Activated naive CD4-positive, alpha-beta T cell treated with anti-CD3 and anti-CD28 coated beads for 36 hours (primary cell): ENCODE measurements at places on chromosomes 2 and 18. TPM values are rescaled to one million over a fixed set of nuclear protein-coding genes. Genes with fewer than 3 reads are reported as not detected.

DNA sequence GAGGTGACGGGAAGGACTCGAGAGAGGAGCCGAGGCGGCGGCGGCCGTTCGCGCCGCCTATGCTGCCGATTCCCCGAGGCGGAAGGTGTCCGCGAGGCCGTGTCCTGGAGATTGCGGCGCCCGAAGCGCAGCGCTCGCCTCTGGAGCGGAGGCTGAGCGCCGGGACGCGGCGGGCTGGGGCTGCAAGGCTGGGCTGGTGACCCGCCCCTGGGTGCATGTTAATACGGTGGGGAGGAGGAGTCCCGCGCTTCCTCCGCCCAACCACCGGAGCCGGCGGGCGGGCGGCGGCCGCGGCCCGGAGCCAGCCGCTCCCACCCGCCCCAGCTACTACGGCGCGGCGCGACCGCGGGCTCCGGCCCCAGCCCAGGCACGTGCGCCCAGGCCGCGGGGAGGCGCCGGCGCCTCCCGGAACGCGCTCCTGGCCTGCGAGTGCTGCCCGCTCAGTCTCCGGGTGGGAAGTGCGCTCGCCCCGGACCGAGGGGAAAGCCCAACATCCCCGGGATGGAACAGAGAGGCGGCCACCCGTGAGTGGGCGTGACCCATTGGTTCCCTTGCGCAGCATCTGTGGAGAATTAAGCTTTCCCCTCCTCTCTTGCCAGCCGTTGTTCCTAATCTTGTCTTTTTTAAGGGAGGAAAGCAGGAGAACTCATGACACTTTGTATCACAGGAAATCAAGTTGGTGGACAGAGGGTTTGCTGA, at the start of gene DLGAP1:
DLGAP1 (minus strand) TSS at position 195 of the 699 bp plus-strand sequence.
- no peak for DNase-seq

- no peak for DNase-seq
Observed at GRCh38 chr2:990970-991369, 40.3 kb downstream of the SNTG2 start.

The TRPM8 gene
- total RNA-seq: not detected

- peak; percentile 6 for DNase-seq
Observed at GRCh38 chr2:108184419-108184818, 55.3 kb upstream of the SULT1C3 start.

The CCDC141 gene
- total RNA-seq: 2.6 TPM

DNA sequence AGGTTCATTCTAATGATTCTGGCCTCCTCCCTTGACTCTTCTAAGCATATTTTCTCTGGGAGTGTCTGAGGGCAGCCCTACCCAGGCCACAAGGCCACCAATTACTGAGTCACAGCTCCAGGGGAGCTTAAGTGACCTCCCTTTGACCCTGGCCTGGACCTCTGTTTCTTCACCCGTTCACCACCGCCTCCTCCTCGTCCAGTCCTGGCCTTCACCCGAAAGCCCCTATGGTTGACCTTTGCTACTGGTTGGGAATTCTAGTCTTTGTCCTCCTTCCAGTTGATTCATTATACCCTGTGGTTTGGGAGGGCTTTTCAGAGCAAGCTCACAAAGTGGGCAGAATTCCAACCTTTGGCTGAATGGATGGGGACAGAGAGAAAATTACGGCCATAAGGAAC, 72.6 kb downstream of the NRP2 start:
- DNase-seq: no peak

The DSG4 gene
- total RNA-seq: not detected

DNA sequence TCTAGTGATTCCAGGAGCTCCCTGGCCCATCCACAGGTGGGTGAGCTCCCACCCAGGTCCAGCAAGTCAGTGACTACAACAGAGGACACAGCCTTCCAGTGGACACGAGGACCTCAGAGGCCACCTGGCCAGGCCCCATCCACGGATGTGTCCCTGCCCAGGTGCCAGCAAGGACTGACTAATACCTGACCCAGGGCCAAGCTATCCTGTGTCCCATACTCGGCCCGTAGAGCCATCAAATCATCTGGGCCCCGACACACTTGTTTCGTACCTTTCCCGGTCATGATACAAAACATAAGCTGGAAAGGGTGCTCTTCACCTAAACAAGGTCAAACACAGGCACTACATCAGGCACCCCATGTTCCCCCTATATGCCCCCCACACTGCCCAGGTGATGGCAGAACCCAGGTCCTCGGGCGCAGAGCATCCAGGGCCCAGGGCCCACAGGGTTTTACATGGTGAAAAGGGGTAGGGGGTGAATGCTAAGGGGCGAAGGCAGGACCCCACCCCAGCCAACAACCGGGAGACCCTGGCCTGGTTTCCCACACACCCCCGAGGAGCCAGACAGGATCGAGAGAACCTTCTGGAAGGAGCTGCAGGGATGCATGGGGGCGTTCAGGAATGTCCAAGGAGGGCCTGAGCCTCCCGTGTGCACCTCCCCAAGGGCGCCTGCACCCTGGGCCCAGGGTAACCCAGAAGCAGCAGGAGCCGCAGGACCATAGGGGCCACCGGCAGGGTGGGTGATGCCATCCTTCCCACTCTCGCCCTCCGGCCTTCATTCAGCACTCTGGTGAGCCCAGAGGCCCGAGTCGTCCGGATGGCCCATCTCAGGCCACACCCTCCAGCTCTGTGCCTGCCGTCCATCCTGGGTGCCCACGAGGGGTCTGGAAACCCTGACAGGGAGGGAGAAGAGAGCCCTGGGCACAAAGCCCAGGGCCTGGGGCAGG, 94.3 kb downstream of the HDAC4 start:
- DNase-seq: no peak

GRCh38 chr2:190947711-190948251, 66.2 kb downstream of the STAT1 start:
- DNase-seq: peak; percentile 42

GRCh38 chr2:16559278-16560067, 106.2 kb downstream of the CYRIA start:
- no peak for DNase-seq

GRCh38 chr2:127225186-127225960, 5.3 kb upstream of the CYP27C1 start:
- no peak for DNase-seq

DNA sequence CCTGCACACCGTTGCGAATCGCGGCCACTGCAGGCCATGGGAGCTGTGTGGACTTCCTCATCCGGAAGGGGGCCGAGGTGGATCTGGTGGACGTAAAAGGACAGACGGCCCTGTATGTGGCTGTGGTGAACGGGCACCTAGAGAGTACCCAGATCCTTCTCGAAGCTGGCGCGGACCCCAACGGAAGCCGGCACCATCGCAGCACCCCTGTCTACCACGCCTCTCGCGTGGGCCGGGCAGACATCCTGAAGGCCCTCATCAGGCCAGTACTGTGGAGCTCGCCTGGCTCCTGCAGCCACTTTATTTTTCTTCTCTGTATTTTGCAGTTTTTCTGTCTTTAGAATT, 9.0 kb downstream of the ASB1 start:
- no peak for DNase-seq

The ERMN gene
- total RNA-seq: 1.0 TPM

DNA sequence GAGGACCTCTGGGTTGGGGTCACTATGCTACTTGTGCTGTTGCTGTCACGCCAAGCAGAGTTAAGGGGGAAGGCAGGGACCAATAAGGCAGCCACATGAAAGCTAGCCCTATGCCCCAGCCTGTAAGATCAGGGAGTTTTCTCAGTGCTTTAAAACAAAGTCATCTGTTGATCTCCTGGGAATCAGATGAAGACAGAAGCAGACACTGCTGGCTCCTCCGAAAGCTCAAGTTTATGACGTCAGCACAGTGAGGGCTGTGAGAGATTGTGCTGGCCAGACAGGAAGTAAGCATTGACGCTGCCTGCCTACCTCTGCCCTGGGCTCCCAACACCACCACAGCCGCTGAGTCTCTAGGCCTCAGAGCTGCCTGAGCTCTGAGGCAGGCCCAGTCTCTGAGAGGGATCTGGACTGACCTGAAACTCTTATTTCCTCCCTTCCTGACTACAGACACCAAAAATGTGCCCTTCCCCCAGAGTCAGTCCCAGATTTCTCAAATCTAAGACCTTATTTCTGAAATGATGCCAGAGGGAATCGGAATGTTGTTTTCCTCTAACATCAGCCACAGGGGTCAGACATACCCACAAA, 118.1 kb upstream of the EPAS1 start:
- DNase-seq: peak; percentile 76

- no peak for DNase-seq
Observed at GRCh38 chr2:142415461-142415860, 284.6 kb upstream of the LRP1B start.

The GLI2 gene
- total RNA-seq: not detected

DNA sequence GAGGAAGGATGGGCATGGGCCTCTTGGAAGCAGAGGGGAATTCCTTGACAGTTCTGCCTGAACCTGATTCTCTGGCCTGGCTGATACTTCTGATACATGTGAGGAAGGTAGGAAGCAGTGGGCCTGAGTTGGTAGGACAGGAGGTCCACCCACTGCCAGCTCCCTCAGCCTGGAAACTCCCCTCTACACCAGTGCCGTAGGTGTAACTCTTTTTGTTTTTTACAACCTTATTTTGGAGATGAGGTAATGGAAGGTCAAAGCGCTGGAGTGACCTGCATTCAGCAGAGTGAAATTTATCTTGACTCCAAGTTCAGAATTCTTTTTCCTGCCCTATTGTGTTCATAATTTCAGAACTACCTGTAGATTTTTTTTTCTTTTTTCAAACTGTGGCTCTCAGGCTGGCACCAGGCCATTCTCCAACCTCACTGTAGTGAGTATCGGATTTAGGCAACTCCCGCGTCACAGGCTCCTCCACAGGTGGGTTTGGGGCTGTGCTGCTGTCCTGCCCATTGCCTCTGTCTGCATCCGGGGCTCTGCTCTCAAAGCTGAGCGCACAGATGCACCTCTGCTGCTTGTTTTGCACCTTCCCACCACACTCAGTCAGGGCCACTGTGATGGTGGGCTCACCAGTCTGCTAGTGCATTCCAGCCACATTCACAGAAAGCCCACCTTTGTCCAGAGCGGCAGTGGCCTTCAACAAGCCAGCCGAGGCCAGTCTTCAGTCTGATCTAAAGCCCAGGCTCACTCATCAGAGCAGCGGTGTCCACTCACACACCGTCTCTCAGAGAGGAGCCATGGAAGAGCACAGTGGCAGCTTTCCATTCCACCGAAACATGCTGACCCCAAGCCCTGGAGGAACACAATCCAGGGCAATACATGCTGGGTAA, 87.2 kb downstream of the UXS1 start:
- DNase-seq: peak; percentile 15

The CABYR gene
- 1.7 TPM for total RNA-seq

GRCh38 chr2:113070606-113070975, 2.8 kb downstream of the IL1F10 start:
- DNase-seq: no peak

The TRIM43 gene
- total RNA-seq: not detected

The GPR39 gene
- total RNA-seq: not detected

DNA sequence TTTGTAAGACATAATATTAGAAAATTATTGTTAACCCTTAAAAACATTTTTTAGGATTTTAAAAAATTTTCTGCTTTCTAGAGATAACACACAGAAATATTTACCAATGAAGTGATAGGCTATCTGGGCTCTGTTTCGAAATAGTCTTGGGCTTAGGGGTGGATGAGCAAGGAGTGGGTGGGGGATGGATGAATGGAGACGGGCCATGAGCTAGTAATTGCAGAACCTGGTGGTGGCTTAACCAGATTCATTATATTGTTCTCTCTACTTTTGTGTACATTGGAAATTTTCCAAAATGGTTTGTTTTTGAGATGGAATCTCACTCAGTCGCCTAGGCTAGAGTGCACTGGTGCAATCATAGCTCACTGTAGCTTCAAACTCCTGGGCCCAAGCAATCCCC, 89.6 kb downstream of the TCF7L1 start:
- no peak for DNase-seq

DNA sequence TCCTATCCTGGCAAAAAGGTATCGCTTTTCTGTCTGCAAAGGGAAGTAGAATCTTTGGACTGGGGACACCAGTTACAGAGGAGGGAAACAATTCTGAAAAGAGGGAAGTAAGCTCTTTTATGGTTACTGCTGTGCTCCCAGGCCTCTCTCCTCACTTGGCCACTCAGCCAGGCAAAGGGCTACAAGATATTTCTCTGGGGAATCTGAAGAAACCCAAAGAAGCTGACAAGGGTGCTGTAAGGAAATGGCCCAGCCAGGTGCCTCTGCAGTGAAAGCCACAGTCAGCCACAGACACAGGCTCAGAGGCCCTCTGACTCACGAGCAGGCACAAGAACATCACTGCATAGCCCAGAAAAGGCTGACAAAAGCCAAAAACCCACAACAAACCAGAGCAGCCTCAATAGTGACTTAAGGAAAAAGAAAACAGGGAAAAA, 5.8 kb downstream of the HDLBP start:
- peak; percentile 84 for DNase-seq

GRCh38 chr2:33436083-33436482, 40.4 kb upstream of the RASGRP3 start:
- DNase-seq: no peak

The NGEF gene
- 0.12 TPM for total RNA-seq

- no peak for DNase-seq
Observed at GRCh38 chr2:162919111-162919510, 80.5 kb upstream of the KCNH7 start.

- no peak for DNase-seq
Observed at GRCh38 chr2:235925250-235925919, 242.8 kb downstream of the GBX2 start.

The LIMS4 gene
- total RNA-seq: 1.6 TPM

The STAT1 gene
- total RNA-seq: 402 TPM

- peak; percentile 69 for DNase-seq
Observed at GRCh38 chr2:44016282-44016681, 20.5 kb upstream of the LRPPRC start.

GRCh38 chr2:43328133-43328532, 101.7 kb upstream of the ZFP36L2 start:
- no peak for DNase-seq

DNA sequence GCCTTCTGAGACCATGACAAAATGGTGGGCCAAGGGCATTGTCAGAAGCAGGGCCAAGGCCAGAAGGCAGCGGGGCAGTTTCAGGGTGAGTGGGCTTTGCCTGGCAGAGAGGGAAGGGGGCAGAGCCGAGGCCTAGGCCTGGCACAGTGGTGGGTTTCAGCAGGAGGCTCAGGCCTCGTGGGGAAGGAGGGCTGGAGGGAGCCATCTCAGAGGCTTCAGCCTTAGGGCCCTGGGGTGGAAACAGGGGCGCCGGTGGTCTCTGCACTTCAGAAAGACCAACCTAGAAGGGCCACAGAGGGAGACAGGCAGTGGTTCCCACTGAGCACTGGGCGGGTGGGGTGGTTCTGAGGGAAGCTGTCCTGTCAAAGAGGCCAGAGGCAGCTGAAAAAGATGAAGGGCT, 58.0 kb upstream of the SMAD7 start:
- no peak for DNase-seq

DNA sequence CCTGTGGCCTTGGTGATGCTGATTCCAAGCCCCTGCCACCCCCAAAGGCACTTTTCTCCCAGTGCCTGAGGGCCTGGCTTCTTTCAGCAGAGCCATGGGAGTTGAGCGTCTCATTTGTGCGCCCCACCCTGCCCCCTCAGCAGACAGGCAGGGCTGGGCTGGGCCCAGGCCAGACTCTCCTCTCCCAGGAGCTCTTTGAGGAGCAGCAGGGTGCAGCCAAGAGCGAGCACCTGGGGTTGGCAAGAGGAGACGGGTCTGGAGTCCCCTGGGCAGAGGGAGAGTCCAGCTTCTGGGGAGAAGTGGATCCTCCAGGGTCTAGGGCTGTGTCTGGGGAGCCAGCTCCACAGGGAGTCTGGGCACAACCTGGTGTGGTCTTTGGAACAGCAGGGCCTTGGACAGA, 21.2 kb downstream of the NPPC start:
- DNase-seq: no peak

The TMEM163 gene
- total RNA-seq: not detected

The MYOM1 gene
- 0.41 TPM for total RNA-seq

The CRYBA2 gene
- not detected for total RNA-seq

The TM4SF20 gene
- total RNA-seq: not detected
